ENCODE measurements at places on chromosomes 1 and 21.

GRCh38 chr1:87950369-87950768 lies 621.7 kb downstream of the LMO4 start:
- H3K4me1 ChIP-seq = no peaks in the 10 kb centered on the region
- no peaks in the 10 kb centered on the region for H3K36me3 ChIP-seq
- peaks cover 5% of the 10 kb centered on the region for H3K27me3 ChIP-seq
- DNase-seq = no peak
- H3K27ac ChIP-seq = no peak overlapping the region
- H3K4me3 ChIP-seq = no peak overlapping the region

- H3K27ac ChIP-seq = no peak overlapping the region
- DNase-seq = no peak
- H3K4me3 ChIP-seq = no peak overlapping the region
- H3K27me3 ChIP-seq = no peaks in the 10 kb centered on the region
- H3K4me1 ChIP-seq = no peaks in the 10 kb centered on the region
Measured at GRCh38 chr1:229952670-229953520, 114.1 kb upstream of the GALNT2 start.

- no peak overlapping the region for H3K4me3 ChIP-seq
- DNase-seq = no peak
- H3K4me1 ChIP-seq = peaks cover 10% of the 10 kb centered on the region
- H3K27ac ChIP-seq = no peak overlapping the region
Measured at GRCh38 chr1:114468710-114469468, 42.1 kb downstream of the TRIM33 start.

DNA sequence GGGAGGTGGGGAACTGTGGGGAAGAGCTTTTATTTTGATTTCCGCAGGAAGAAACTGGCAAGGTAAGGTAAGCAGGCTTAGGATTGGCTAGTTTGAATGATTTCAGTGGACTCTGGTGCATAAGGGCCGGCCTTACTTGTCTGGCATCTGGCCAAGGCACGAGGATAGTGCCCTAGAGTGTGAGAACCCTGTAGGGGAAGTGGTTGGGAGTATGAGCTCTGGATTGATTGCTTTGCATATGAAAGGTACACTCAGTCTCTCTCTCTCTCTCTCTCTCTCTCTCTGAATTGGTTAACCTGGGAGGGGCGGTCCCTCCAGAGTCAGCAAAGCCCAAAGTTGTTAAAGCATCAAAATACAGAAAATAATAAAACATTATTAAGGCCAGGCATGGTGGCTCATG lies 463.0 kb downstream of the SIPA1L2 start:
- no peak overlapping the region for H3K27ac ChIP-seq
- no peaks in the 10 kb centered on the region for H3K36me3 ChIP-seq
- H3K27me3 ChIP-seq = no peaks in the 10 kb centered on the region
- H3K4me1 ChIP-seq = no peaks in the 10 kb centered on the region
- DNase-seq = no peak
- H3K4me3 ChIP-seq = no peak overlapping the region

GRCh38 chr1:44621841-44622286 lies 52.4 kb downstream of the TMEM53 start:
- no peak overlapping the region for H3K4me3 ChIP-seq
- DNase-seq = no peak
- H3K27ac ChIP-seq = no peak overlapping the region
- no peaks in the 10 kb centered on the region for H3K36me3 ChIP-seq
- H3K27me3 ChIP-seq = no peaks in the 10 kb centered on the region
- no peaks in the 10 kb centered on the region for H3K4me1 ChIP-seq

- H3K4me1 ChIP-seq = no peaks in the 10 kb centered on the region
- H3K27me3 ChIP-seq = no peaks in the 10 kb centered on the region
Measured at GRCh38 chr1:20376880-20377494, 86.3 kb downstream of the VWA5B1 start.

Data from effector memory CD4-positive, alpha-beta T cell (primary cell).